Central memory CD4-positive, alpha-beta T cell (primary cell): ENCODE measurements at places on chromosomes 13 and 19.
A peak's percentile ranks its signal among the peaks of the same experiment; 100 is the strongest.

DNA sequence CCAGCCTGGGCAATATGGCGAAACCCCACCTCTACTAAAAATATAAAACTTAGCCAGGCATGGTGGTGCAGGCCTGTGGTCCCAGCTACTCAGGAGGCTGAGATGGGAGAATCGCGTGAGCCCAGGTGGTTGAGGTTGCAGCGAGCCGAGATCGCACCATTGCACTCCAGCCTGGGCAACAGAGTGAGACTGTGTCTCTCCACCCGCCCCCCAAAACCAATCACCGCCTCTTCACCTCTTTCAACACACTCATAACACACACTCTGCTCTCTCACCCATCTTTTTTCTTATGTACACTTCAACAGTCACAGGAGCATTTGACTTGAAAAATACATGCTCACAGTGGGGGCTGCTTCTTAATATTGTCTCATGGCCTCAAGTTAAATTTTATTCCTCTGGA is 76.8 kb downstream of the ESD start:
- DNase-seq: no peak

- no peak for DNase-seq
Measured at GRCh38 chr13:78326633-78327032, 276.7 kb downstream of the POU4F1 start.

- DNase-seq: no peak
Measured at GRCh38 chr13:84812078-84812477, 929.8 kb upstream of the SLITRK1 start.

GRCh38 chr13:36817996-36818803 is 822 bp upstream of the RFXAP start:
- DNase-seq: no peak

DNA sequence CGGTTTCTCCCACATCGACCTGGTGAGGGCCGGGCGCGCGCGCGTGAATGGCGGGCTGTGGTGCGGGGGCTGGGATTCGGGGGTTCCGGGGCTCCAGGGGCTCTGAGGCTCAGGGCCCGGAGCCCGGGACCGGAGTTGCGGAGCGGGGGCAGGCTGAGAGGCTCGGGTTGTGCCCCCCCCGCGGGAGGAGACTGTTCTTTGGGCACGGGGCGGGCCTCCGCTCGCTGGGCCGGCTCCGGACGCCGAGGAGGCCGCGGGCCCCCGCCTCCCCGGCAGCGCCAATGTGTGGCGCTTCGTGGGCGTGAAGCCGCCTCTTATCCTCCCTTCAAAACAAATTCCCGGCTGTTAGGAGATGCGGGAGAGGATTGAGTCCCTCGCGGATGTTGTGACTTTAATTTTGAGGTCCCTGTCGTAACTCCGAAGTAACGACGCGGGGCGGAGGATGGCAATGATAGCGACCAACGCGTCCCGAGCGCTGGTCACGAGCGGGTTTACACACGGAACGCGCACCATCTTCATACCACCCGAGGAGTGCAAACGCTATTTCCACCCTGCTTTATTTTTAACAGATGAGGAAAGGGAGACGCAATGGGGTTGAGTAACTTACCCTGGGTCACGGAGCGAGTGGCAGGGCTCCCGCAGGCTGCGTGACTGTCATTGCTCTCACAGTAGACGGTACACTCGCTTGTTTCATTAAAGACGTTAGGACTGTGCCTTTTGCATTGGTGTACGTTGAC is 536 bp downstream of the UBA2 start:
- DNase-seq: no peak

GRCh38 chr13:95403349-95404140 is 102.3 kb upstream of the ABCC4 start:
- no peak for DNase-seq

- no peak for DNase-seq
Measured at GRCh38 chr19:35292421-35293362, 731 bp downstream of the MAG start.

- no peak for DNase-seq
Measured at GRCh38 chr13:78600280-78600883, 3.0 kb downstream of the POU4F1 start.

GRCh38 chr19:39873385-39873784 is 27.2 kb upstream of the FBL start:
- DNase-seq: no peak

- DNase-seq: no peak
Measured at GRCh38 chr13:73065036-73065435, 6.2 kb downstream of the KLF5 start.

GRCh38 chr13:43316281-43316680 is 292.9 kb downstream of the DNAJC15 start:
- DNase-seq: no peak

GRCh38 chr13:42808341-42808940 is 27.1 kb downstream of the FAM216B start:
- DNase-seq: no peak

- no peak for DNase-seq
Measured at GRCh38 chr19:12411893-12412292, 10.8 kb upstream of the ZNF799 start.

DNA sequence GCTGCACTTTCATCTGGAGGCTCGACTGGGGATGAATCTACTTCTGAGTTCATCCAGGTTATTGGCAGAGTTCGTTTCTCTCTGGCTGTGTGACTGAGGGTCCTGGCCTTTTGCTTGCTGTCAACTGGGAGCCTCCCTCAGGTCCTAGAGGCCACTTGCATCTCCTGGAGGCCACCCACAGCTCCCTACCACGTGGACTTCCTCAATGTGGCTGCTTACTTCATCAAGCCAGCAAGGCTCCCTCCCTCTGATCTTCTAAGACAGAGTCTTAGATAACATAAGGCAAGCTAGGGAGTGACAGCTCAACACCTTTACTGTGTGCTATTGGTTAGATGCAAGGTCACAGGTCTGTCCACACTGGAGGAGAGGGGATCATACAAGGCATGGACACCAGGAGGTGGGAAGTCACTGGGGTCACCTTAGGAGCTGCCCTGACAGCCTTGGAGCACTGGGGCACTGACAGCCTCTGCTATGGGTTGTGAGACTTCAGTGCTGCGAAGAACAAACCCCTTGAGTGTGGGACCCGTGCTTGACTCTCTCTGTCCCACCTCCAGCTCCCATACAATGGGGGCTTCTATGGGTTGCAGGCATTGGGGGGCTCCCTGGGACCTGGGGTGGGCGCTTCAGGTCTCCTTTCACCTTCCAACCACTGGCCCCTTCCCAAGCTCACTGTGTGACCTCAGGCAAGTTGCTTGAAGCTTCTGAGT is 5.3 kb downstream of the FAM187B start:
- DNase-seq: no peak

- DNase-seq: no peak
Measured at GRCh38 chr13:100724568-100724967, 50.0 kb upstream of the TMTC4 start.

- DNase-seq: no peak
Measured at GRCh38 chr19:2574478-2574931, 98.6 kb downstream of the GADD45B start.

GRCh38 chr19:37692956-37693620 is 26.5 kb downstream of the ZNF607 start:
- no peak for DNase-seq

DNA sequence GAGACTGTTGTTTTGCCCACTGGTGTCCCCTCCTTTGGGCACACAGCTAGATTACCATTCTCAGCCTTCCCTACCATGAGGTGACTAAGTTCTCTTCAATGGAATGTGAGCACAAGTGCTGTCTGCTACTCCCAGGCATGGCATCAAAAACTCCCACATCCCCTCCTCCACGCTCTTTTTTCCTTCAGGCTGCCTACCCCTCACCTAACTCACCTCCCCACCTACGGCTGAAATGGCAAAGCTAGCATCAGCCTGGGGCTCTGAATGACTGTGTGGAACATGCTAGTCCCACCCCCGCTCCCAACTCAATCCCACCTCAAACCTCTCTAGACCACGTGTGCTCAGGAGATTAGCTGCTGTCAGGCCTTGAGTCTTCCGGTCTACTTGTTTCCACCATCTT is 512.2 kb downstream of the DIAPH3 start:
- DNase-seq: no peak

DNA sequence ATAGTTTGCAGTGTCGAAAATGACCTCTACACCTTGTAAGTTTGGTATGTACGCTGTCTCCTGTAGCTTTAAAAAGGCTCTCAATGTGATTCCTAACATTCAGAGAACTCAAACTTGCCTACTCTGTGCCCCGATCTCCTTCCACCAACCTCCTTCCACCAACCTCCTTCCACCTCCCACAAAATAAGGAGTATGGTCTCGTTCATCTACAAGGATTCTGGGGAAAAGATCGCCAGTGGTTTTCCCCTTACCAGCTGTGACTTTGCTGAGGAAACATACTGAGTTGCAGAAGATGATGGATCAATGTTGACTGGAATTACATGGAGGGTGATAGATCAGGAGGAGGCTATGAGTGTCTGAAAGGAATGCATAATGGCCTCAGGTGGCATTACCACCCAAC is 16.0 kb downstream of the MYO16 start:
- no peak for DNase-seq

- DNase-seq: no peak
Measured at GRCh38 chr13:99565478-99566124, 64.3 kb downstream of the TM9SF2 start.

GRCh38 chr13:78036841-78037240 is 118.2 kb upstream of the EDNRB start:
- DNase-seq: no peak

- no peak for DNase-seq
Measured at GRCh38 chr13:26719356-26719945, 41.1 kb downstream of the GPR12 start.

DNA sequence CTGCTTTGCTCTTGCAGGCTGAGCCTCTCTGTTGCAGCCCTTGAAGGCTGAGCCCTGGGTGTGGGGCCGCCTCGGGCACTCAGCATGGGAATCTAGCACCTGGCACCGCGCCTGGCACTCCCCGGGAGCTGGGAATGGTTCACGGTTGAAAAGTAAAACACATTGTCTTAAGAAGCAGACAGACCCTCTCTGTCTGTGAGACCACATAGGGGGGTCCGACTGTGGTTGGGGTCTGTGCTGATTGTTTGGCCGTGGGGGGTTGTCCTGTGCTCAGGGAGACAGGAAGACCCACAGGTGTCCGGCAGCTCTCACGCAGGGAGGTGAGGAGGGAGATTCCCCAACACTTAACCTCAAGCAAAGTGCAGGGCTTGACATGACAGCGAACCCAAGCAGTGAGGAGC is 64.8 kb downstream of the SOX1 start:
- DNase-seq: no peak

DNA sequence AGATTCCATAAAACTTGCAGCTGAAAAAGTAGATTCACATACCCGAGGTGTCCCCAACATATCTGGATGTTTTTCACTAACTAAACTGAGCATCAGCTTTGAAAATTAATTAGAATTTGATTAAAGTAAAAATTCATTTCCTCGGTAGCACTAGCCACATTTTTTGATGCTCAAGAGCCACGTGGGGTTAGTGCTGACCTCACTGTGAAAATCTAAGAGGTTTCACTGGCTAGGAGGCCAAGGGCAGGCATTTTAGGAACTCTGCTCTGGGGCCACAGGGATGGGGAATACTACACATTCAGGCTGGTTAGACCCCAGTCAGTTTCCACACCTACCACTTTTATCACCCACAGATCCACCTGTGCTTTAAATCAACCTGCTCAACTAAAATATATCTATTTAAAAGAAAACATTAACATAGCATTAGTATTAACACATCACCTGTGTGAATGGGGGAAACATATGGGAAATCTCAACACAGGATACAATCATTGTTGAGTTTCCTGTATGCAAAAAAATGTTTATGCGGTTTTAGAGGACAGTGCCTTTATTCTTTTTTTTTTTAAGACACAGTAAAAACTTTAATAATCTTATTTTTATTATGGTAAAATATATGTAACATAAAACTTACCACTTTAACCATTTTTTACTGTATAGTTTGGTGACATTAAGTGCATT is 45.5 kb downstream of the BRD4 start:
- peak; percentile 28 for DNase-seq

DNA sequence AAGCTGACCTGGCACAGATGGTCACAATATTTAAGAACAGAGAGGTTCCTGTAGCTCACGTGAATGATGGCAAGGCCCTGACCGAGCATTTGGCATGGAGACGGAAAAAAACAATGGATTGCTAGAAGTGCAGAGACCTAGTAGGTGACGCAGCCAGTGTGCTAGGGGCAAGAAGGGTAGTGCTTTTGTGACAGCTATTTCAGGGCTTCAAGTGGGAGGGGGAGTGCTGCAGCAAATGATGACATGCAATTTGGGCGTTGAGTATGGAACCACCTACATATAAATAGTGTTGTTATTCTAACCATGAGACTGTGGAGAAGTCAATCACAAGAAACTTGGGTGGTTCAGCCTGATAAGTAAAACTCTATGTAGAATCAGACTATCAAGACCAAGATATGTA is 65.7 kb upstream of the IL17D start:
- DNase-seq: no peak

DNA sequence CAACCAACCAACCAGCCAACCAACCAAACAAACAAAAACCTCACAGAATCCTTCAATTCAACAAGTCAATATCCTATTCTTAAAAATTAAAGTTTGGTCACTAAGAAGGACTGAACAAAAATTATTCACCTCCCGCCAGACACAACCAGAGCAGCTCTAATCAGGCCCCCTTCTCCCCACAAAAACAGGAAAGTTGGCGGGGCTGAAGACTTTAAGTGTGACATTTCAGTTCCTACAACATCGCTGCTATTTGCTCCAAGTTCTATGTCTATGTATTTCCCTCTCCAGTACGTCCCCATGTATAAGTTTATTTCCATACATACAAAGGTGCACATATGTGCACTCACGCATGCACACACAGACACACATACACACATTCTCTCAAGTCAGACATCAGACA is 32.8 kb upstream of the STK24 start:
- DNase-seq: no peak

DNA sequence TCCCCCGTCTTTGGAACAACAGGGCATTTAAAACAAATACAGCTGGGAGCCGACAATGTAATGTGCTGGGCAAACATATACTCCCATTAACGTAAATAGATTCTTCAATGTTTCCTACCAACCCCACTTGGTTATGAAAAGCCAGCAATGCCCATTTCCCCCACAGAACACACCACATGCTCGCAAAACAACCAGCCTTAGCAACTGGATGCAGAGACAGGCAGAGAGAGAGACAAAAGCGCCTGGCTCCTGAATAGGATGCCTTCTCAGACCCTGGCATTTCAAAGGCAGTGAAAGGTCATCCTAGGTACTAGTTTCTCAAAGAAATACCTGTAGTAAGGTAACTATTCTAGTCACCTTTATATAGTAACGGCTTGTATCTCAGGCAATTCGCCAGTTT is 462.9 kb downstream of the ITGBL1 start:
- no peak for DNase-seq
